Stimulated activated CD8-positive, alpha-beta memory T cell treated with anti-CD3 and anti-CD28 coated beads, Interleukin-2, amount 100 ng/mL, for 1 hour (primary cell): ENCODE measurements at places on chromosomes 4 and X.

- DNase-seq = no peak
These were observed 84.0 kb downstream of the WWC2 start for GRCh38 chr4:183182873-183183725.

GRCh38 chrX:151852294-151852693 is 60.4 kb upstream of the MAGEA4 start:
- no peak for DNase-seq

DNA sequence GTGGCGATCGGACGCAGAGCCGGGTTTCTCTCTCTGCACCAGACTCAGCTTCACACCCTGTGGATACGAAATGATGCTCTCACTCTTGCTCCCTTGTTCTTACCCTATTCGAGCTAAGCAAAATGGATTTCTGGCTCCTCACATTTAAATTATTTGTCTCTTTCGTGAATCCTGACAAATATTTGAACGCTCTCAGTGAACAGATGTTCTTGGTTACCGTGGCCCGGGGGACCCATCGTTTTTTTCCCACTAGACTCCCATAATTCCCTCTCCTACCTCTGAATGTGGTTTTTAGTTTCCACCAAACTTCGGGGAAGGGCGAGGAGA is 630 bp downstream of the SMARCA5 start:
- DNase-seq = no peak

DNA sequence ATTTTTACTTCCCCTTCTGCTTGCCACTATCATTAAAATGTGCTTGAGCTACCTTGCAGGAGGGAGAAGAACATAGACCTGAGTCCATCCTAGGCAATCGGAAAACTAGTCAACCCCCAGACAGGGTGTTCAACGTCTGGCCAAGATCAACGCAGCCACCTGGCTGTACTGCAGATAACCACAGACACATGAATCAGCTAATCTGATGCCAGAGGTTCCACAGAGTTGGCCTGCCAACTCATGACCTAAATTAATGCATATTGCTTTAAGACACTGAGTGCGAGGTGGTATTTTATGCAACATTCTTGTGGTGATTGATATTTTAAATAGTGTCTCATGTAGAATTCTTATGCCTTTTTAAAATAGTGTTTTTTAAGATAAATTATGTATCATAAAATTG is 1283.8 kb upstream of the PABPC4L start:
- no peak for DNase-seq

DNA sequence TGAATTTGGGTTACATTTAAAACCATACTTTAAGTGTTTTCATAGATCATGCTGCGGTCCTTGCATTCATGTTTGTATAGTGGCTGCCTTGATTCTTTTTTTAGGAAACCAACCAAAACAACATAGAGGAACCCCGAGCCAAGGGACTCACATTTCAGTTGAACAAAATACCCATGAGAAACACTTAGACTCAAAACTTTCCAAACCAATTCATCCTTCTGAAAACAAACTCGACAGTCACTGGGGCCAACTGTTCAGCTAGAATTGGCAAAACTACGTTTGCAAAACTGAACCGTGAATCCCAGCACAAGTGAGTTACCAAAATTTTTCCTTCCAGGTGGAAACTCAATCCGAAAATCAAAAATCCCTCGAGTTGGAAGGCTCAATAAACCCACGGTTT is 1.4 kb downstream of the ADGRA3 start:
- no peak for DNase-seq

- no peak for DNase-seq
These were observed 6.2 kb downstream of the PNCK start for GRCh38 chrX:153667281-153667955.
